ENCODE measurements at places on chromosomes 12 and 14.
A peak's percentile ranks its signal among the peaks of the same experiment; 100 is the strongest.

- DNase-seq = no peak
- H3K36me3 ChIP-seq = no peaks in the 10 kb centered on the region
- H3K27me3 ChIP-seq = no peaks in the 10 kb centered on the region
- H3K4me3 ChIP-seq = no peak overlapping the region
- H3K4me1 ChIP-seq = no peaks in the 10 kb centered on the region
- H3K27ac ChIP-seq = no peak overlapping the region
Observed at GRCh38 chr14:105151838-105152793, 16.5 kb downstream of the JAG2 start.

DNA sequence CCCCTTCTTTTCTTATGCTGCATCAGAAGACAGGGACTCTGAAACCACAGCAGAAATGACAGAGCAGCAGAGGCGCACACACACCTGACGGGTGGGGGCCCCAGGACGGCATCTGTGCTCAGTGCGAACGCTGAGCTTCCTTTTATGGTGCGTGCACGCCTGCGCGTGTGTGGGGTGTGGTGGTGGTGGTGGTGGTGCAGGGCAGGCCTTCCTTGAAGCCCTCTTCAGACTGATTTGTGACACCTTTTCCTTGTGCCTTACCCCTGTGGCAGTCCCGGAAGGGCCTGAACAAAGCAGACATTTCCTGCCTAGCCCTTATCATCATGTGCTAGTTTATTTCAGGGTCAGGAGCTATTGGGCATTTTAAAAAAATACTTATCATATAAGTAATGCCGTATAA, 75.7 kb downstream of the TSPAN9 start:
- no peaks in the 10 kb centered on the region for H3K4me1 ChIP-seq
- no peak overlapping the region for H3K4me3 ChIP-seq
- H3K27me3 ChIP-seq = peaks cover 6% of the 10 kb centered on the region

DNA sequence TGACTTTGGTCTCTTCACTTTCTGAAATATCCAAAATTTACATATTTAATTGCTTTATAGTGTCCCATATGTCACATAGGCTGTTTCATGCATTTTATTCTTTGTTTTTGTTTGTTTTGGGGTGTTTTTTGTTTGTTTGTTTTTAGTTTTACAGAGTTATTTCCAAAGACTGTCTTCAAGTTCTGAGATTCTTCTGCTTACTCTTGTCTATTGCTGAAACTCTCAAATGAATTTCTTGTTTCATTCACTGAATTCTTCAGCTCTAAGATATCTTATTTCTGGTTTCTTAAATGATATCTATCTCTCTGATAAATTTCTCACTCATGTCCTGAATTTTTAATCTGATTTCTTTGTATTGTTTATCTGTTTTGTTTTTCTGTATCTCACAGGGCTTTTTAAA, 412.0 kb upstream of the ATP2B1 start:
- no peaks in the 10 kb centered on the region for H3K36me3 ChIP-seq
- H3K27me3 ChIP-seq = no peaks in the 10 kb centered on the region
- no peak overlapping the region for H3K4me3 ChIP-seq
- H3K27ac ChIP-seq = no peak overlapping the region
- no peak for DNase-seq

DNA sequence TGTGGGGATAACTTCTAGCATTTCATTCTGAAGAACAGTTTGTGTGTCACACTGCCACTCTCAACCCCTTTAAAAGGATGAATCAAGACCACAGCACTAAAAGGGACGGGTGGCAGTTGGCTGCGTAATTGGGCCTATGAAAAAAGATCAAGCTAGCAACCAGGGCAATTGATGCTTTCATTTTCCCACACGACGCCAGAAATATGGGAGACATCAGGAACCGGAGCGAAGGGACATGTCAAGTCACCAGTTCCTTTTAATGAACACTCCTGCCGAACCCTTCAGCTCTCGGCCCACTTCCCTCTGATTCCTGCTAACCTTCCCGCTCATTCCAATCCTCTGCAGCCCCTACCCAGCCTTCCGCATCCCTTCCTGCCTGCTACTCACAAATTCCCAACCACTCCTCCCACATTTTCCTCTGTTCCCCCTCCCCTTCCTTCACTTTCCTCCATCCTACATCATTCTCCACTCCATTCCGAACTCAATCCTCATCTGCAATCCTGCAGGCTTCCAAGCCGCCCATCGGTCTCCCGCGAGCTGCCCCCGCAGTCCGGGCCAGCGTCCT, 753 bp downstream of the CSRNP2 start:
- peaks cover 3% of the 10 kb centered on the region for H3K27me3 ChIP-seq
- peak; percentile 2 for DNase-seq
- peak overlapping the region; percentile 91 for H3K27ac ChIP-seq
- peaks cover 35% of the 10 kb centered on the region for H3K4me1 ChIP-seq
- H3K4me3 ChIP-seq = peak overlapping the region; percentile 99

Measured in activated T-helper 1 cell treated with anti-CD3 and anti-CD28 coated beads, Interleukin-12 subunit alpha, Interleukin-12 subunit beta, Interleukin-2, Interleukin-4 antibody, amounts not matched to agents 30 ng/mL and 10 ng/mL and 1 ng/mL, durations not matched to agents 14 hours and 24 hours and 36 hours (primary cell).